ENCODE measurements at places on chromosomes 7 and 10.

- no peak for DNase-seq
Measured at GRCh38 chr10:69403519-69403918, 13.2 kb downstream of the TACR2 start.

- no peak for DNase-seq
Measured at GRCh38 chr10:72886621-72887020, 6.9 kb upstream of the OIT3 start.

- DNase-seq = no peak
Measured at GRCh38 chr7:74615933-74616780, 41.4 kb upstream of the GTF2I start.

DNA sequence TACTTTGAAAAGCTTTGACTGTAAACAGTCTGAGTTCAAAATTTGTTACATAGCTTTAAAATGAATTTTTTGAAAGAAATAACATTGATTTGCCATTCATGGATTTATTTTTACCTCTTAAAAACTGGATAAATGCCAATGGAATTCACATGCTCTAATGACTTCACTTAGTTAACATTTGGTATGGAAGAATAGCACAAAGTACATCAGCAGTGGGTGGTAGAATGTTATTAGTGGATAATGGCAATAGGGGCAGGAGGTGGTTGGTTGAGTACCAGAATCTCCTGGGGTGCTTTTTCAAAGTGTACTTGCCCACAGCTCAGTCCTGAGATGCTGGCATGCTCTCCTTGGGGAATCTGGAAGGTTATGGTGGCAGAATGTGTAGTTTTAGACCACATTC is 4.7 kb downstream of the PPP1R9A start:
- no peak for DNase-seq

- DNase-seq = no peak
Measured at GRCh38 chr7:91198371-91198770, 65.9 kb upstream of the FZD1 start.

DNA sequence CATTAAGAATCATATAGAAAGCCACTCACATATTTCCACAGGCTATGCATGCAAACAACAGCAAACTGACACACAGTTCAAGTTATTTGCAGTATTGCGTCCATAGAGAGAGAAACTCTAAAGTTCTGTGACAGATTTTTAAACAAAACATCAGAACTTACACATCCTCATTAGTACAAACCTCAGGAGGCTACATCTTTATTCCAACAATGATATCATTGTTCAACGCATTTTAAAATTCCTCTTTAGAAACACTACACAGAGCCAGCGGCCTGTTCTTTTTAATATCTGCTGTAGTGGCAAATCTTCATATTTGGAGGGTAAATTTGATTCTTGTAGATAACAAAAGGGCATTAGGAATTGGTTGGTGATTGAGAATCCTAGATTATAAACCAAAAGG is 55.9 kb upstream of the NFE2L3 start:
- no peak for DNase-seq
